ENCODE measurements at places on chromosomes 5 and 9.

- no peak for DNase-seq
These were observed 34.7 kb downstream of the PIP5K1B start for GRCh38 chr9:68739621-68740174.

DNA sequence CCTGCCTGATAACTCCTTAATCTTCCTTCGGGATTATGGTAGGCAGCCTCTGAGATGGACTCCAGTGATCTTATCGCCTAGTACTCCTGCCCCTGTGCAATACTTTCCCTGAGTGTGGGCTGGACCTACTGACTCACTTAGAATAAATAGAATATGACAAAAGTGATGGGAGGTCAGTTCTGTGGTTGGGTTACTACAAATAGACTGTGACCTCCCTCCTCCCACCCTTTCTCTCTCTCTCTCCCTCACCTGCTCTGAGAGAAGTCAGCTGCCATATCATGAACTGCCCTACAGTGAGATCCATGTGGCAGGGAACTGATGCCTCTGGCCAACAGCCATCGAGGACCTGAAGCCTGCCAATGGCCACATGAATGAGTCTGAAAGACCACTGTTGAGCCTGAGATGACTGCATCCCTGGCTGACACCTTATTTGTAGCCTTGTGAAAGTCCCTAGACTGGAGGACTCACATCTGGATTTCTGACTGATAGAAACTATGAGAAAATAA lies 31.7 kb downstream of the NRG2 start:
- no peak for DNase-seq

DNA sequence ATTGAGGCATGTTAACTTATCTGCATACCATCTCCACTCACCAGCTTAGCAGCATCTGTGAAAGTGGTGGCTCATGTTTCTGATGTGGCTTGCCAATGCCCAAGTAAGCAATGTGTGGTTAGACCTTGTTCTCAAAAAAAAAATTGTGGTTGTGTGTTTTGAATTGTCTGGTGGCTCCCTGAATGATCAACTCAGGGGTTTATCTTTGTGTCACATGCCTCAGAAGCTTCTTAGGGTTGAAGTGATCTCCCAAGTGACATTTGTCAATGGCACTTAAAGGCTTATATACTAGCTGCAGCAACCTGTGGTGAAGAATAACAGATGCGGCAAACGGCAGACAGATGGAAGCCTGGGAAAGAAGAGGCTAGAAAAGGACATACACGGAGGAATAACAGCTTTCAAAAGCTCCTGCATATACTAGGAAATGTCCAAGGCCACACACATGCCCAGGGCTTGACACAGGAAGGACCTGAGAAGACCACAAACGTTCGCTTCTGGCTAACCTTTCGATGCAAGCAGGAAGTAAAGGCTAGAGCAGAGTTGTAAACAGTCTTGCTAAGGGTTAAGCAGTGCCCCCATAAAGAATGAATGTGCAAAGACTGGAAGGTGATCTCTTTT lies 42.2 kb upstream of the FSD1L start:
- DNase-seq, result no peak

DNA sequence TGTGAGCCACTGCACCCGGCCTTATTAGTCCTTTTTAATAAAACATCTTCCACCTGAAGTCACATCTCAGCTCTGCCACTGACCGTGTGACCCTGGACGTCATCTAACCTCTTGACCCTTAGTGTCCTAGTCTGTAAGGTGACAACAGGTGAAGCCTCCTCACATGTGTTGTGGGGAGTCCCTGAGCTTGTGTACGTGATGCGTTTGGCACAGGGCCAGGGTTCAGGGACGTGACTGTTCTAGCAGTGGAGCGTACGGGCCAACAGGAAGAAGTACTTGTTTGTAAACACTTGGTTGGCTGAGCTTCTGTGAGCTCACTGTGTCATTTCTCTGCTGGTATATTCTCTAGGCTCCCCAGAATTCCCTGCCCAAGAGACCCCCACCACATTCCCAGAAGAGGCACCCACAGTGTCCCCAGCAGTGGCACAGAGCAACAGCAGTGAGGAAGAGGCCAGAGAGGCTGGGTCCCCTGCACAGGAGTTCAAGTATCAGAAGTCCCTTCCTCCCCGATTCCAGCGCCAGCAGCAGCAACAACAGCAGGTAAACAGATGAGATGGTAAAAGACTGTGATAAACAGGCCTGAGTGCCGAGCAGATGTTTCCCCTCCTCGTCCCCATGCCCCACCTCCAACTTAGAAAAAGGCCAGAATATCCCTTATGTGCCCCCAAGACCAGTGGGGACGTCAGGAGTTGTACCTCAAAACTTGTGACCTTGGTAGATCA lies 35.3 kb upstream of the POMT1 start:
- DNase-seq, result no peak

- no peak for DNase-seq
These were observed 663 bp downstream of the INSL6 start for GRCh38 chr9:5184776-5185175.

DNA sequence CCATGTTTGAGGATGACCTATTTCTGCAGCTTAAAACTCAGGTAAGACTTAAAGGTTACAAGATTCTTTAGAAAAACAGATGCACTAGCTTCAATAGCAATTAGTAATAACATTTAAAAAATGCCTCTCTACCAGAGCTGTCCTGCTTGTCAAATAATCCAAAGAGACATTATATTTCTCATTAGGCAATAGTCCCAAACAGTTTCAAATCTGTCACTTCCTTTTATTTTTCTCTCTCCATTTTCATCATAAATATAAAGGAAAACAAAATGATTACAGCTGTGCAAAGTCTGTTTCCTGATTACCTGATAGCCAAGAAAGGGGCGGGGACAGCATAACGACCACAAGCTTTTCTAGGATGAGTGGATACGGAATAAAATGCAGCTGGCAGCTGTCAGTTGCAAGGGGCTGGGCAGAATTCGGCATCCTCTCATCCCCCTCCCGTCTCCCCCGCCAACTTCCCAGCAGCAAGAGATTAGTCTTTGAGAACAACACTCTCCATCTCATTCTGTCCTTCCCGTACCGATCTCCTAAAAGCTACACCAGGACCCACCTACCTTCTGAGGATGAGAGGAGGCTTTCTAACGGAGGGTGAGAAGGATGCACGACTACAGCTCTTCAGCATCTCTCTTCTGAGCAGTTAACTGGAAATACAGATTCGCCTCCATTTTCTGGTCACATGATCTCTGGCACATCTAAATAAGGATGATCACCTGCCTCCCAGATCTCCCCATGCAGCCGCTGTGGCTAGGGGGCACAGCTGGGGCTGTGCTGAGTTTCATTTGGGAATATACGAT lies 72.5 kb upstream of the PCA3 start:
- DNase-seq, result no peak

DNA sequence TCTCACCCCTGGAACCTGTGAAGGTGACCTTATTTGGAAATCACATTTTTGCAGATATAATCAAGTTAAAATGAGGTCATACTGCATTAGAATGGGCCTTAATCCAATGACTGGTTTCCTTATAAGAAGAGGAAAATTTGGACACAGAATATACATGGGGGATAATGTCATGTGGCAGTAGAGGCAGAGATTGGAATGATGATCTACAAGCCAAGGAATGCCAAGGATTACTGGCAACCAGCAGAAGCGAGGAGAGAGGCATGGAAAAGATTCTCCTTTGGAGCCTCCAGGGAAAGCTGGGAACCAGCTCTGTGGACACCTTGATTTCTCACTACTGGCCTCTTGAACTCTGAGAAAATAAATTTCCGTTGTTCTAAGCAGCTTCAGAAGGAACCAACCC lies 20.2 kb upstream of the CEP78 start:
- DNase-seq, result no peak

DNA sequence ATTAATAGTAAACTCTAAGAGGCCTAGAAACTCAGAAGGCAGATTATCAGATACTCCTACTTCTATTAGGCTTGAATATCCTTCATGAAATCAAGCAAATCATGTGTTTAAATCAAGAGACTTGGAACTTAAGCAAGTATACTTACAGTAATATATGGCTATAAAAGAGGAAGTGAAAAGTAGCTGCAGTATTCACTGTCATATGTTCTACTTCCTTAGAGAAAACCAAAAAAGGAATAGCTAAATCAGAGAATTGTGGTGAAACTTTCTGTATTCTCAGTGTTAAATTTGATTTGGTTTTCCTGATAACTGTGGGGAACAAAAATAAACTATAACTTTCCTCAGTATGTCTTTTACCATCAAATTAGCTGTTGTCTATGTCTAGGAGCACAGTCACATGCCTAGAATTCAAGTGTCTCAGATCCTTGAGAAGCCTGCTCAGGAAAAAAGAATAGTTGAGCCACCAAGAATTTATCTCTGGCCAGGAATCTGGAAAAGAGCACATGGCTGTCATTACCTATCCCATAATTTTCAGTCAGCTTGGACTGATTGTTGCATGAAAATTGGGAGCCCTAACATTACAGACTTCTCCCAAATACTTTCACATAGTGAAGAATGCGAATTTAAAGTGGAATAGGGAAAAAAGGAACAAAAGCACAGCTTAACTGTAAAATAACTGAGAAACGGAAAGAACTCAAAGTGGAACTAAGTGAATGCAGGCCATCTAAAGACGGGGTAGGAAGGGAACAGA lies 1.7 kb downstream of the FKBP15 start:
- no peak for DNase-seq

DNA sequence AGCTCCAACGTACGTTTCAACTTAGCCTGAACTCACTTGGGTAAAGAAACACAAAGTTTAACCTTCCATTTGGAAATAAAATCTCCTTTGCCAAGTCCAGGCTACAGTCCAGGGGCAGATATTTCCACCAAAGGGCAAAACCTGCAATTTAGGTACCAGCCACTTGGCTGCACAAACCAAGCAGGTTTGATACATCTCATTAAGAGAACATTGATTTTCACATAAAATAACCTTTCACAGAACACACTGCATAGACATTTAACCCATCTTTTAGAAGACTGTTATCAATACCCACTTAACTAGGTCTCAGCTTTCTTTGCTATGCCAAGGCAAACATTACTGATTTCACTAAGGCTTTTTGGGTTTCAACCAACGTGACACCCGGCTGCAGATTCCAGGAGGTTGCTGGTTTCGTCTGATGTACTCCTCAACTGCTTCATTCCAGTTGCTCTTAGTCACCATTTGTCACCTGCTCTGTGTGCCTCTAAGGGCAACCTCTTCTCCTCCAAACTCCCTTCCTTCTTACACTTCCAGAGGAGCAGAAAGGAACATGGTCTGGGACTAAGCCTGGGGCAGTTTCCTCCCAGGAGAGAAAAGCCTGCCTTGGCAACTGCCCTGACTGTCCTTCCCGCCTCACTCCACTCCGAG lies 67.1 kb downstream of the EPB41L4B start:
- DNase-seq, result no peak

- no peak for DNase-seq
These were observed 53.0 kb downstream of the IL31RA start for GRCh38 chr5:55904152-55904551.

DNA sequence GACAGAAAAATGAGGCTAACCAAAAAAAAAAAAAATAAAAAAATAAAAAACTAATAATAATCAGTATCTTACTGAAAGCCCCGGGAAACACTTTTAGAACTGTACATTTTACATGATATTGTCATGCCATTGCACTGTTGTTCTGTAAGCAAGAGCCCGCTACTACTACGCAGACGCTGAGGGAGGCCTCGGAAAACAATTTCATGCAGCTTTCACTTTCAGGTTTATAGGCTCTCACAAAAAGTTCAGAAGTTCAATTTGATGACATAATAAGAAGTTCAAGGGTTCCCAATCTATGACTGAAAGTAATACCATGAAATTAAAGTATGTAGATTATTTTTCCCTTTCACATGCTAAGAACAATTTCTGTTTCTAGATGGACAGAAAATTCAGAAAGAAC lies 318.3 kb upstream of the ITGA1 start:
- no peak for DNase-seq

- DNase-seq, result no peak
These were observed 103.6 kb upstream of the IER5L start for GRCh38 chr9:129281506-129282145.

- DNase-seq, result no peak
These were observed 29.1 kb upstream of the MED27 start for GRCh38 chr9:132108728-132109127.

- no peak for DNase-seq
These were observed 265.7 kb downstream of the HSPA4 start for GRCh38 chr5:133317558-133317957.

- DNase-seq, result no peak
These were observed 351.2 kb downstream of the KDM4C start for GRCh38 chr9:7108936-7109335.

DNA sequence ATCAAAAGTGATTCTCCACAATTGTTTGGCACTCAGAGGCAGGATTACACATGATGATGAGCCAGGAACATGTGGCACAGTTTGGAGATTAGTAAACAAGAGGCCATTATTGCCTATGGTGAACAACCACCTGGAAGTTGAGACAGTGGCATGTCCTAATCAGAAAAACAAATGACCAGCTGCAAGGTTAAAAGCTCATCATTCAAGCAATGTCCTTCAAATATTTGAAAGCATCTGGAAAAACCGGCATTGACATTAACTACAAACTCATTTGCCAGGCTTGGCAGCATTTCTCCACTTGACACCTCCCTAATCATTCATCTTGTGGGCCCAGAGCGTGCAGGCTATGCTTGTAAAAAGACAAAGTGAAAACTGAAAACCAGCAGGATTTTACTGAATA lies 80.6 kb upstream of the MEGF10 start:
- DNase-seq, result no peak

DNA sequence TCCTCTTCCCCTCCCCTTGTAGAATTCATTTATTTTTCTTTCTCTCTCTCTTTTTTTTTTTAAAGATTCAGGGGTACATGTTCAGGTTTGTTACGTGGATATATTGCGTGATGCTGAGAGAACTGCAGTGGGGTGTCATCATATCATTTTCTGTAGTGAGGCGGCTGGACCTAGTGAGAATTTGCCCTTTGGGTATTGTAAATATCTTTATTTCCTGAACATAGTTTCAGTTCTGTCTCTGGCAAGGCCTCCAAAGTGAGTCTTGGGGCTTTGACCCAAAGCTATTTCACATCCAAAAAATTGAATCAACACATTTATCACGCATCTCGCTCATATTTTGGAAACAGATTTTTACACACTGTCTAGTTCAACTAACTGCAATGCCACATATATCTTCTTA lies 25.4 kb upstream of the MYOT start:
- no peak for DNase-seq

DNA sequence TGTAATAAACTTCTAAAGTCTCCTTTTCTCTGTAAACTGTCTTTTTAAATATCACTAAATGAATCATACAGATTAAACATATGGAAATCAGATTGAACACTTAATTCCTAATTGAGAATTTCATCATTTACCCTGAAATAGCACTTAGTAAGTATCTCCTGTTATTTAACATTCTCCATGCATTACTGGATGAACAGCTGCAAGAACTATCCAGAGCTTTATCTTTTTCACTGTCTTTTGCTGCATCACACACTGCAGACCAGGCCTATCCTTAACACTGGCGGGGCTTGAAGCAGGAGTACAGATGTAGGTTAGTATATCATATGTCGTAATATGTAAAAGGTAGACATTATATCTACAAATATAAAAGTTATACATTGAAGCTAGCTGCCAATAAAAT lies 108.7 kb upstream of the EFNA5 start:
- DNase-seq, result no peak

DNA sequence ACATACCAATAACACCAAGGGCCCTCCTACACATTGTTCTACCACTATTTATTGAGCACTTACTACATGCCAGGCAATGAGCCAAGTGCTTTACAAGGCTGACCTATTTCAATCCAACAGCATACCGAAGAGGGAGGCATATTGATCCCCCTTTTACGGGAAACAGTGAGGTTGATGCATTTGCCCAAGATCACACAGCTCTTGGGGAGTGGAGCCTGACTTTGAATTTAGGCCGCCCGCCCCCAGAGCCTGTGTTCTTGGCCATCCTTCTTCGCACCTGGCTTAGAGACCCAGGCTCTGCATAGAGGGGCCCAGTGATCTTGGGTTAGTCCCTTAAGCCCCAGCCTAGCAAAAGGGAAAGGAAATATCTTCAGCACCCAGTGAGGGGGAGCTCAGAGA lies 158.1 kb upstream of the IER5L start:
- peak; percentile 82 for DNase-seq
